ENCODE measurements at places on chromosomes 3 and 15.

- DNase-seq: no peak
Measured at GRCh38 chr3:123006609-123007008, 21.0 kb downstream of the SEMA5B start.

- DNase-seq: no peak
Measured at GRCh38 chr3:113495035-113495434, 19.9 kb downstream of the SPICE1 start.

DNA sequence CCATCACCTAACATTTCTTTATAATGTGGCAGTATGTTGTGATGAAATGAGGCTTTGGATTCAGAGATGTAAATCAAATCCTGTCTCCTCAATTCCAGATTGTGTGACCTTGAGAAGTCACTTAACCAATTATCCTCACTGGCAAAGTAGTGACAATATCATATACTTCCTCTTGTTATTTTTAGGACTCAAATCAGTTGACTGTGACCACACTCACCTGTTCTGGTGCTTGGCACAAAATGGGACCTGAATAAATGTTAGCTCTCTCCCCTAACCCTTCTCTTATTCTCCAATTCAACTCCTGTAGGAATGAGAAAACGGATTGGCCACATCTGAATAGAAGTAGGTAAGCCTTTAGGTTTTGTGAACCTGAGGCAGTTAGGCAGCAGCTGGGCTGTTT, 42.1 kb downstream of the IQCH start:
- no peak for DNase-seq

DNA sequence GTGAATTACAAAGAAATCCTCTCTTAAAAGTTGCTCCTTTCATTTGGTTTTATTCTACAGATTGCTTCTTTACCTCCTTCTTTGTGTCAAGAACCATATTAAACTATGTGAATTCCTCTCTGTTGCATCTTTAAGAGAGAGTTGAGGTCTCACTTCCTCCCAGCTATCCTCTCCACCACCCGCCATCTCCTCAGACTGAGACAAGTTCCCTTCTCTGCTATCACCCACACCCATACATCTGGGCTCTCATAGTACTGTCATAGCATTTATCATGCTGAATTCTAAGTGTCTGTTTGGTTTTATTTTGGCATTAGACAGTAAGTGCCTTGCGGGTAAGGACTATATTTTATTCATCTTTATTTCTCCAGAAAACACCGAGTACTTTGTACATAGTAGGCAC, 54.2 kb downstream of the B3GALNT1 start:
- DNase-seq: no peak

DNA sequence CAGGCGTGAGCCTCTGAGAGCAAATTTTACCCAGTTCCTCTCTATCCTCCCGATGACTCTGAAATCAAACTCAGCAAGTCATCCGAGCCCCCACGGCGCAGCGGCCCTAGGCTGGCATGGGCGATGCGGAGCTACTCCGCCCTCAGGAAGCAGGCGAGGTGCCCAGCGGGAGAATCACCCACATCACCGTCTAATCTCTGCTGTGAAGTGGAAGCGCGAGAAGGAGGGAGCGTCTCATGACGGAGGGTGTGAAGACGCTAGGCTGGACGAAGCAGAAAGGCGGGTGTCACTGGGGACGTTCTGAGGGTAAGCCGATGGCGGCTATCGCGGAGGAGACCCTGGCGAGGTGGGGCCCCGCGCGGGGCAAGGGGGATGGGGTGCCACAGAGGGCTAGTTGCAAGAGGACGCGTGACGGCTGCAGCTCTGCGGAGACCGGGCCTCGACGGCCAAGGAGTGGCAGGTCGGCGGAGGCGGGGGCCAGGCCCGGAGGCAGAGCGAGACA, 9.1 kb upstream of the GNAI2 start:
- DNase-seq: no peak

GRCh38 chr3:127894481-127894880, 20.6 kb upstream of the KBTBD12 start:
- DNase-seq: no peak

DNA sequence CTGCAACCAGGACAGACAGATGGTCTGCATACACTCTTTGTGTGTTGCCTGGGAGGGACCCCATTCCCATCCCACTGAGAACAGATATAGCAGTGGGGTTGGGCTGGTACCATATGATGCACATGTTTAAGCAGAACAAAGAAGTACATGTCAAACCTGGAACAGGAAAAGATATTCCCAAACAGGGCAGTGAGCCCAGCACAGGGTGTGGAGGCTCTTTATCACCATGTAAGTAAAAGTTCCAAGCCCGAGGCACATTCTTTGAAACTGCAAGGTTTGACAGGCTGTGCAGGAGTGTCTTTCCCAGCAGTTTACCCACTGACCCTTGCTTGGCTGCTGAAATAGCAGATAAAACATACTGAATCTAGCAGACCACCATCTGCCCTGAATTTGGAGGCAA, 5.3 kb upstream of the ZNF445 start:
- no peak for DNase-seq

DNA sequence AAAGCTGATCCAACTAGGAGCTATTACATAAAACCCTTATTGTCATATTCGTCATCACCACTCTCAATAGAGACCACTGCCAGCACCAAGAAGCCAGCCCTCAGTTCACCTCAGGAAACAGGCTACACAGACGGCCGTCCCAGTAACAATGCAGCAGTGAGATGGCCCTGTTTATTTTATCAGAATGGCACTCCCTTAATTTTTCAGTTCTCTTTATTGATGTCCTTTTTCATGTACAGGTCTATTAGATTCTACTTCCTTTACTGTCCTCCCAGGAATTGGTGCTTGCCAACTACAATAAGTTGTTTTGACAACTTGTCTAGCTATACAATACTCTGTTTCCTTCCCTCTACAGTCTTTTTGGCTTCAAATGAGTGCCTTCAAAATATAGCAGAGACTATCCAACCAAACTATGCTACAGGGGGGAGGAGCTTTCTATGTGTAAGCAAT, 272.5 kb downstream of the ZBTB20 start:
- DNase-seq: no peak

DNA sequence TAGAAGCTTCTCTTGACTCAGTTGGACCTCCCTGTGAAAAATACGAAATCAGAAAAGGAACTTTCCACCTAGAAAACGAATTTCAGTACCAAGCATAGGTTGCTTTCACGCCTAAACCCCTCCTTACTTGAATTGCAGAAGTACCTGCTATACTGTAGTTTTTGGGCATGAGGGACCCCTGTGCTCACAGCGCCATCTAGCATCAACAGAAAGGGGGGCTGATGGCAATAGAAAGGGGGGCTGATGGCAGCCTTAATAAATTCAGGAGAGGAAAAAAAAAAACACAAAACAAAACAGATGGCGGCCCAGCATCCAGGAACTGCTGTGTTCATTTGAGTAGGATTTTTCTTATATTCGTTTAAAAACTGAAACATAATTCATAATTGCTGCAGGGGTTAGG, 96.7 kb downstream of the NPAP1 start:
- no peak for DNase-seq

- DNase-seq: no peak
Measured at GRCh38 chr3:195156286-195156890, 114.6 kb downstream of the XXYLT1 start.

DNA sequence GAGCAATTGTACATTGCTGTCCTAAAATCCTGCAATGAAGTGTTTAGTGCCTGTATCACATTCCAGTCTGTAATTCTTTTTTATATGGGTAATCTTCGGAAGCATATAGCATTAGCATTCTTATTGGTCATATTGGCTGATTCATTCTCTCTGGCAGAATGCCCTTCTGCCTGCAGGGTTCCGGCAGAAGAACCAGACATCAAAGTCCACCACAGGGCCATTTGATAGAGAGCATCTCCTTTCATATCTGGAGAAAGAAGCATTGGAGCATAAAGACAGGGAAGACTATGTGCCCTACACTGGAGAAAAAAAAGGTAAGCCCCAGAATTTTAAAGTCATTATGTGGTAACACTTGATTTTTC, 39.6 kb downstream of the TMOD3 start:
- no peak for DNase-seq

- DNase-seq: peak; percentile 76
Measured at GRCh38 chr3:173109143-173109542, 31.9 kb downstream of the SPATA16 start.

DNA sequence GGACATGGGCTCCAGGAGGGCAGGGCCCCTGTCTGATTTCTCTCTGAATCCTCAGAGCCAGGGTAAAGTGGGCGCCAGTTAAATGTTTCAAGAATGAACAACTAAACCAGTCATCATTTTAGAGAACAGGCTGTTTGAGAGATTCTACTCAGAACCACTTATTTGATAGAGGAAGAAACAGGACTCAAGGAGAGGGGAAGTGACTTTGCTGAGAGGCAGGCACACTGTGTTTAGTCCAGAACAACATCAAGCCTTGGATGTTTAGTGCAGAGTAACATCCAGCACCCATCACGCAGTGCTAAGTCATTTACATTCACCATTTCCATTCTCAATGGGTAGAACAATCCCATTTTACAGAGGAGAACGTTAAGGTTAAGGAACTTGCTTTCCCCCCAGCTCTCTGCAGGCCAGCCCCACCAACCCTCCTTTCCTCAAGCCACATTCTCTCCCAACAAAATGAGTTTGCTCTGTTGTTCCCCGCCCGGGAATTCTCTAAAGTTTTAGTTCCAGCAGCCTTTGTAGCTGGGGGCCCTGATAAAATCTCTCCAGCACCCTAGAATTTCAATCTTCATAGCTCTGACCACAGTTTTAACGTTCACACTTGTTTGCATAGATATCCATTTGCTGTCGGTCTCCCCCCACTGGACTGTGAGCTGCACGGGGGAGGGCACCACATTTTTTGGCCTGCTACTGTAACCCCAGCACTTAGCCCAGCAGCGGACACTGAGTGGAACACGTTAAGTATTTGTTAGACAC, 962 bp downstream of the NMNAT3 start:
- DNase-seq: no peak

GRCh38 chr3:100081311-100081710, 33.0 kb downstream of the FILIP1L start:
- DNase-seq: no peak

GRCh38 chr3:130686833-130687232, 59.8 kb downstream of the PIK3R4 start:
- DNase-seq: no peak

DNA sequence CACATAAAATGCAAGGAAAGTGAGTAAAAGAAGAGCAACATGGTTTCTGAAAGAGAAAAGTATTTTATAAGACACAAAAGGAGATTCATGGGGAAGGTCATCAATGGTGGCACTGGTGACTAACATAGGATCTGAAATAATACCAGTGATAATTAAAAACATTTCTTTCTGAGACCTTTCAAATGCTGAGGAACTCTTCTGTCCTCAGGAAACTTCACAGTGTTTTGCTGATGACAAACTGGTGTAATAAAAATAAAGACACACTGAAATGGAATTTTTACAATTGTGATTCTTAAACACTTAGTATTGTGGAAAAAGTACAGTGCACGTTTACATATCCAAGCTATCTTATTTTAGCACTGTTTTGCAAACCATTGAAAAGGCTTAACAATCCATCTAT, 80.4 kb upstream of the ZBTB20 start:
- DNase-seq: no peak

DNA sequence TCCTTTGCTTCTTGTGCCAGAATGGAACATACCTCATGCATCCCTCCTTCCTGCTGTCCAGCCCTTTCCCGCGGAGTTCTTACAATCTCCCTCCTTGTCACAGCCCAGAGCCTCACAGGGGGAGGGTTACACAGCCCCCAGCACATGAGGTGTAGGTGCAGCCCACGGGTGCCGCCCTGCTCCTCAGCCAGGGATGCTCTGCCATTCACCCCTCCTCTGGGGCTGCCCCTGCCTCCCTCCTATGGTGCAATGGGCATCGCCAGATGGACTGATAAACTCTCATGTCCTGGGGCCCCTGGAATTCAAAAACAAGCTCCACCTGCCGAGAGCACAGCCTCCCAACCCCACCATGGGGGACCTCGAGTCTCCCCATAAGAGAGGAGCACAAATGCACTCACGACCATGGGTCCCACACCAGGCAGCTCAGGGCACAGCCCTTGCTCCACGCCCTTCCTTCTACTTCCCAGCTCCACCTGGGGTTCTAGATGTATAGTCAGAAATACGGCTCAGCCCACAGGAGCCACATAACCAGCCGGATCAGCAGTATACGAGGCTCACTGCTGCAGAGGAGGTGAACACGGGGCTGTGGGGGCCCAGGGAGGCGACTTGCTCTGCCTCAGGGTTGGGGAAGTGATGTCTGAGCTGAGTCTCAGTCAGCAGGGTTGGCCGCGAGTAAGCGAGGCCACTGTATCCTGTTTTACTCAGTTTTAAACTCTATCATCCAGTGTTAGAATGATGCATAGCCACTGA, 269.7 kb upstream of the LYSMD4 start:
- no peak for DNase-seq

GRCh38 chr3:129101370-129102138, 20.1 kb downstream of the RAB43 start:
- DNase-seq: no peak
